IPS DF 6.9 (cell line): ENCODE measurements at places on chromosomes 6 and 20.

DNA sequence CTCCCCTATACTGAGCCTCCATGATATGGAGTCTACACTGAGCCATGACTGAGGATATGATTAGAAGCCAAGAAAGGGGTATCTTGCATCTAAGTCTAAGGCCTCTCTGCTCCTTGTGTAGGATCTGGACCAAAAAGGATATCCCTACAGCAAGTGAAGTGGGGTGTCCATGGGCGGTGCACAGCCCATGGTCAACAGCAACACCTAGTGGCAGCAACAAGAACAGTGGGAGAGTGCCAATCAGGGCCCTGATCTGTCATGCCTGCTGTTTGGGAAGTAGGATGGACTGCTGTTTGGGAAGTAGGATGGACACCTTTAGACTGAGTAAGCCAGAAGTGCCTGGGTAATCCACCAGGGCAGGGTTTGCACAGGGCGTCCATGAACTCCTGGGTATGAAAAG, 22.4 kb downstream of the PTGIS start:
- DNase-seq, result no peak

- DNase-seq, result no peak
Measured at GRCh38 chr6:75273009-75273408, 11.6 kb downstream of the TMEM30A start.

DNA sequence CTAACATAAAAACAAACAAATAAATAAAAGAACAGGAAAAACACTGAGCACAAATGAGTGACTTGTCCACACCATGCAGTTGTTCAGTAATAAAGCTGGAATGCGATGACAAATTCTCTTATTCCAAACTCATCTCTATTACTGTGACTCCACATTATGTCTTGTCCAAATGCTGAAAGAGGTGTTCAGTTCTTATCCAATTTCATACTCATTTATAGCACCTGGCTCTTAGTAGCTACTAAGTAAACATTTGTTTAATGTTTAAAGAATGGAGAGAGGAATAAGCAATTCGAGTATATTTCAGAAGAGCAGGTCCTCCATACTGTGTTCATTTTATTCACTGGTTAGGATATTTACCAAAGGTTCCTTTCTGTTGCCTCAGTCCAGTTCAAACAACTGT, 439.0 kb upstream of the JAG1 start:
- DNase-seq, result no peak

GRCh38 chr20:35979544-35979943, 11.2 kb downstream of the CNBD2 start:
- no peak for DNase-seq

- DNase-seq, result no peak
Measured at GRCh38 chr20:37144856-37145404, 34.2 kb upstream of the RPN2 start.

GRCh38 chr6:80456724-80457438, 350.4 kb downstream of the BCKDHB start:
- no peak for DNase-seq

DNA sequence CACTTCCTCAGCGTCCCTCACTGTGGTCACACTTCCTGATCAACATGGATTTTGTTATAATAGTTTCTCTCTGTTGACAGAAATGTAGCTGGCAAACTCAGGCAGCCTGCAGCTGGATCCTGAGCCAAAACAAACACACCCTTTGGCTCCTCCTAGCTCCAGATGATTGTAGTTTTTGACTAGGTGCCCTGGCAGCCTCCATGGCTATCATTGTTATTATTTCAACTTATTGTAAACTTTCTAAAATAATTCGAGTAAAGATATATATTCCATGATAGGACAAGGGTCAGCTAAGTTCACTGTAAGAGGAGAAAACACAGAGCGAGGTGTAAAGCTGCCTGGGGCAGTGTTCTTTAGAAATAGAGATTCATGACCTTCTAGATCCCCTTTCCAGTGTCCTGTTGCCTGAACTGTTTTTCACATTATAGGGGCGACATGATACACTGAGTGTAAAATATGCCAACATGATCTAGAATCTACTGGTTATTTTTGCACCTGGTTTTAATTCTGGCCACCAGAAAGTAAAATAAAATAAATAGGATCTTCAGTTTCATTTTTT, 98.2 kb upstream of the HDGFL1 start:
- no peak for DNase-seq

DNA sequence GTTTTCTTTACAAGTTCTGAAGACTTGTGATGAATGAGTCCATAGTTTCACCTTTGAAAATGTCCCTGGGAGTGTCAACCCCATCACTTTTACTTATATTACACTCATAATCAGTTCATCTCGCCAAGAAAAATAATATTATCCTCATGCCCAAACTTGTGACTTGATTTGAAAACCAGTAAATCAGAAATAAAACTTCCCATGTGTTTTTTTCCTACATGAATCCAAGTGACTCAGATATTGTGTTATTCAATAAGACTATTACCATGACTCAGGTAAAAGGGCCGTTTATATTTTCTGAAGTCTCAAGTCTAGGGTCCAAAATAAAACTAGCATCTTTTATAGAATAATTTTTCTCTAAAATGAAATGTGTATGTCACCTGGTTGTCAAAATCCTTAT, 15.8 kb upstream of the CYP24A1 start:
- no peak for DNase-seq

DNA sequence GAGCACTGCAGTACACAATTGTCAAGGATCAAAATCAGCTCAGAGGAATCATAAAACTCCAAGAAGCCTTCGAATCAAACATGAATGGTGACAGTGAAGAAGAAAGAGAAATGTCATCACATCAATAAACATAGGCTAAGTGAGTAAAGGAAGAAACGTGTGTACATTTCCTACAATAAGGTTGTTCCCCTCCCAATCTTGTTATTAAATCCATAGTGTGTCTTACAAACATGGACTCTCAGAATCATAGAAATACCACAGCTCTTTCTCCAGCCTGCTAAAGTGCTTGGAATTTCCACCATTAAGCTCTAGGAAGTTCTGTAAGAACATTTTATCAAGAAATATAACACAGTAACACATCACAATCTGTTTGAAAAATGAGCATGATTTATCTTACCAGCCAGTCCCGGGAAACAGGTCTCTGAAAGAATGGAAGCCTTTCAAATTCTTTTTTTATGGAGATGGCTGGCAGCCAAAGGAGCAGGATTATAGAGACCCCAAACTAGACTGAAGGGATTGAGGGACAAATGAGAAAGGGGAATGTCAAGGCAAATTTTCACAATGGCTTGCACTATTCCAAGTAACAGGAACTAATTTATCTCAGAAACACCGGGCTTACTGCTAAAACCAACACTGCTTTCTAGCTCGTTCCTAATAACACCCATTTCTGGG, 4.5 kb upstream of the TNFAIP3 start:
- no peak for DNase-seq

DNA sequence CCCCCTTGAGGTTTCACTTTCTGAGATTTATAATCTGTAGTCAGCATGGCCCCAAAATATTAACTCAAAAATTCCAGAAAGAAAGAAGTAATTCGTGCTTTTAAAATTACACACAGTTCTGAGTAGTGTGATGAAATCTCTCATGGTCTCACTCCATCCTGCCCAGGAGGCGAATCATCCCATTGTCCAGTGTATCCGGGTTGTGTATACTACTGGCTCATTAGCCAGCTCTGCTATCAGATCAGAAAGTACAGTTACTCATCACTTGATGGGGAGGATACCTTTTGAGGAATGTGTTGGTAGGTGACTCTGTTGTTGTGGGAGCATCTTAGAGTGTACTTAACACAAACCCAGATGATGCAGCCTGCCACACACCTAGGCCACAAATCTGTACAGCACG, 65.2 kb downstream of the CDC5L start:
- DNase-seq, result no peak

- DNase-seq, result no peak
Measured at GRCh38 chr6:108635505-108636226, 74.9 kb downstream of the FOXO3 start.

DNA sequence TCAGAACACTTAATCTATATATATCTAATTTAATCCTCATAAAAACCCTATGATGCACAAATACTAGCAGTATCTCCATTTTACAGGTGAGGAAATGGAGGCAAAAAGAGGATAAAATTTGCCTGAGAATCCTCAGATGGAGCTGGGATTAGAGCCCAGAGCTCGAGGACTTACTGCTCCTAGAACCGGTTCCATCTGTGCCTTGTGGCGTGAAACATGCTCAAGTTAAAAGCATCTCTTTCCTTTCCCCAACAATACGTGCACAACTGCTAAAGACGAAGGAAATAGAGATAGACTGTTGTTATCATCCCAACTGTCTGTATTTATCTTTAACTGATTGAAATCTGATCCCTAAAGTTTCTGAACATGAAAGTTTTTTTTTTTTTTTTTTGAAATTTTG, 367.6 kb upstream of the SOX4 start:
- DNase-seq, result no peak

DNA sequence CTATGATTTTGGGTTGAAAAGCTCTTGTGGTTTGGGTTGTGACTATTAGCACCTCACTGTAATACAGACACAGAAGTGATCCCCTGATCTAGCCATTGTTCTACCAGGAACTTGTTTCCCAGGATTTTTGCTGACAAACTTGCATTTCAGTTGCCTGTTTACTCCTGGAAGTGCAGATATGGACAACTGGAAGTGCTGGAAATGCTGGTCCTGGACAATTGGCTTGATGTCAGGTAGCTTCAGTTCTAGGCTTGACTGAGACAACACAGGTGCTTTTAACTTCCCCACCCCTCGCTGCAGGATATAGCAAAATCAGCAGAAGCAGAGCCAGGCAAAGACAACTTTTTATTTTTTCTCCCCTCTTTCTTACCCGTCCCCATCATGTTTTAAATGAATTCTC, 27.1 kb upstream of the FBXO30 start:
- DNase-seq, result no peak

DNA sequence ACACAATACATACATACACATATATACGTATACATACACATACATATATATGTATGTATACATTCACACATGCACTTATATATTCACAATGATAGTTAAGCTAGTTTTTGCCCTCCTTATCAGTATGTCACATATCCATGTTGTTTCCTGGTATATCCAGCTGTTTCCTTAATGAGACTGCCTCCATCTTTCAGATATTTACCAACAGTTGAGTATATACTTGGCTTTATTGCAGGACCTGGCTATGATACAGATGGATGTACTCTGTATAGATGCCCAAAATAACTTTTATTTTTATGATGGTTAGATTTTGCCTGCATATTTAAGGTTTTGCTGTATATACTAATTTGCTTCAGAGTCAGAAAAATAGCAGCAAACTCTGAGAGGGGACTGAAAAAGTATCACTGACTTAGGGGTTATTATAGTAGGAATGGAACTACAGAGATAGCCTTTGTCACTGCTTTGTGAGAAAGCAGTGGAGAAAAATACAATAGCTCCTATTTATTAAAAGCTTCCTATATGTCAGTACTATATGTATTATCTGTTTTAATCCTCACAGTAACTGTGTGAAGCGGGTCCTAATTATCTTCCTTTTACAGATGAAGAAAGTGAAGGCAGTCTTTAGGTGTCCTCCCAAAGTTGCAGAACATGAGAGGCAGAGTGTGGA, 35.5 kb downstream of the CARMIL1 start:
- no peak for DNase-seq

GRCh38 chr6:36376183-36376582, 11.3 kb downstream of the ETV7 start:
- DNase-seq, result no peak

GRCh38 chr6:170101281-170102035, 189.4 kb downstream of the DLL1 start:
- no peak for DNase-seq
